ENCODE measurements at places on chromosomes 3 and 15. TPM values are rescaled to one million over a fixed set of nuclear protein-coding genes. Genes with fewer than 3 reads are reported as not detected.

PIGZ gene
- 3.0 TPM for total RNA-seq

PODXL2 gene
- total RNA-seq, result 102 TPM

BUB1B gene
- 26.5 TPM for total RNA-seq

SUSD5 gene
- total RNA-seq, result 5.6 TPM

WNT5A gene
- total RNA-seq, result 12.9 TPM

CCR2 gene
- total RNA-seq, result 2.2 TPM
